ENCODE measurements at places on chromosomes 7 and 10. TPM values are rescaled to one million over a fixed set of nuclear protein-coding genes. Genes with fewer than 3 reads are reported as not detected.

BCL7B gene
- 81.8 TPM for polyA plus RNA-seq

DNA sequence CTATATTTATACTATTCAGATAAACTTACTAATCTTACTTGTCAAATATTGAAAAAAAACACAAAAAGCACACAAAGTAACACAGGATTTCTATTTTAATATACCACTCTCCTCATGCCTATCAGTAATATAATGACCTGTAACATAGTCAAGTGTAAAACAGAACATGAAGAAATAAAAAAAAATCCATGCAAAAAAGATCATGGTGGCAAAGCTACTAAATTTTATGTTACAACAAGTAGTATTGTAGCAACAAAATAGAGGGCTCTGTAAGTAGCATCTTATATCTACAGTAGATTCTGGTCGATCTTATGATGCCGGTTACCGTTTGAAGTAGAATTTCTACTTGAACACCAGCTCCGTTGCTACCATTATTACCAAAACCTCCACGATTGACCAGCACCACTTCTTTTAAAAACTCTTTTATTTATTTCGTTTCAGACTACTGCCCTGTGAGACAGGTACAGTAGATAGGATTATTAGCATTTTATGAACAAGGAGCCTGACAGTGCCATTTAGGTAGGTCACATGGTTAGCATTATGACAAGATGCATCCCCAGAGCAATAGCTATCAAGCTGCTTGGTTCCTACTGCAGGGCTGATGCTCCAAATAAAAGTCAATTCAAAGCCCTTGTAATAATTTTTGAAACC, 2.1 kb downstream of the CPED1 start:
- no peak for DNase-seq

- no peak for DNase-seq
These were observed 106.5 kb downstream of the ARHGAP12 start for GRCh38 chr10:31822150-31822549.

DNA sequence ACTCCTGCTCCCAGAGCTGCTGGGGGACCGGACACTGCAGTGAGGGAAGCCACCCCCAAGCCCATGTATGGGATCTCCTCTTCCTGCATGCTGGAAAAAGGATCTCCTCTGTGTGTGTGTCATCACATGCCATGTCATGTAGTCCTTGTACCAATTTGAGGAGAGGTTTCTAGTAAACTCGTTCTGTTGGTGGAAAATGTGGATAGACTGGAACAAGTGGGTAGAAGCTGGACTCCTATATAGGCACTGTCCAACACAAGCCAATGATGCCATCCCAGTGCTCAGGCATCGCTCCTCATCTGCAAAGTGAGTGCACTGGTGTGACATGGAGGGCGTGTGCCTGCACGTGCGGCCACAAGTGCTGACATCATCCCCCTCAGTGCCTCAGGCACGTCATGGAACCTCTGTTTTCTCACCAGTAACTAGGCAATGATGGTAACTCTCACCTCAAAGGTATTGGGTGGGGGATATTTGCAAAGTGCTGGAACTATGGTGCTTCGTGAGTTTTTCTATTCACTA, 19.3 kb downstream of the MYO1G start:
- no peak for DNase-seq

GRCh38 chr7:55550010-55550663, 22.2 kb downstream of the VOPP1 start:
- no peak for DNase-seq

Measured in naive thymus-derived CD8-positive, alpha-beta T cell (primary cell).